Right ventricle myocardium superior (tissue), 1 donor: ENCODE measurements at places on chromosomes 12 and 14.

- DNase-seq, result no peak
These were observed 109.7 kb downstream of the CRADD start for GRCh38 chr12:93786656-93787397.

GRCh38 chr12:108457006-108457733 lies 57.9 kb upstream of the FICD start:
- no peak for DNase-seq

GRCh38 chr12:22828066-22828465 lies 203.1 kb downstream of the ETNK1 start:
- no peak for DNase-seq

DNA sequence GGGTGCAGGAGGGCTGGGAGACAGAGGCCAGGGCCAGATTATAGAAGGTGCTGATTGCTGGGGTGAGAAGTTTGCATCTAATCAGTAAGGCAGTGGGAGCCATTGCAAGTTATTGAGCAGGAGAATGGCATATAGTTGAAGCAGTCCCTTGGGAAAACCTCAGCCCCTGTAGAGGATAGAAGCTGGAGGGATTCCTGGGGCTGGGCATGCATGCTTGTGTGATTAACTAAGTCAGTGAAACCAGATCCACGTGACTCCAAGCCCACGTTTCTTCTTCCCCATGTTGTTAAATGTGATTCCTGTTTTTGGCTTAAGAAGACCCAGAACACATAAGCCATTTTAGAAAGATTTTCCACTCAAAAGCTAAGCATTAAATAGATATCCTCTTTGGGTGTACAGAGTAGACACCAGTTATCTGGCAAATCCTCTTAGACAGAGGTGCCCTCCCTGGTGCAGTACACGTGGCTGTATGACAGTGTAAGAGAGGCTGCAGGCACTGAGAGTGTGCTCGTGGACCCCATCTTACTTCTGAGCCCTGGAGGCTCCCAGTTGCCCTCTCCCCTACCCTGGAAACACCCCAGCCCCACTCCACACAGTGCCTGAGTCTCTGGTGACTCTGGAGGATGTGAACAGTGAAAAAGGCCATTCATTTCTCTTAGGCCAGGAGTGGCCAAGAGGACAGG lies 3.2 kb downstream of the C14orf132 start:
- no peak for DNase-seq

DNA sequence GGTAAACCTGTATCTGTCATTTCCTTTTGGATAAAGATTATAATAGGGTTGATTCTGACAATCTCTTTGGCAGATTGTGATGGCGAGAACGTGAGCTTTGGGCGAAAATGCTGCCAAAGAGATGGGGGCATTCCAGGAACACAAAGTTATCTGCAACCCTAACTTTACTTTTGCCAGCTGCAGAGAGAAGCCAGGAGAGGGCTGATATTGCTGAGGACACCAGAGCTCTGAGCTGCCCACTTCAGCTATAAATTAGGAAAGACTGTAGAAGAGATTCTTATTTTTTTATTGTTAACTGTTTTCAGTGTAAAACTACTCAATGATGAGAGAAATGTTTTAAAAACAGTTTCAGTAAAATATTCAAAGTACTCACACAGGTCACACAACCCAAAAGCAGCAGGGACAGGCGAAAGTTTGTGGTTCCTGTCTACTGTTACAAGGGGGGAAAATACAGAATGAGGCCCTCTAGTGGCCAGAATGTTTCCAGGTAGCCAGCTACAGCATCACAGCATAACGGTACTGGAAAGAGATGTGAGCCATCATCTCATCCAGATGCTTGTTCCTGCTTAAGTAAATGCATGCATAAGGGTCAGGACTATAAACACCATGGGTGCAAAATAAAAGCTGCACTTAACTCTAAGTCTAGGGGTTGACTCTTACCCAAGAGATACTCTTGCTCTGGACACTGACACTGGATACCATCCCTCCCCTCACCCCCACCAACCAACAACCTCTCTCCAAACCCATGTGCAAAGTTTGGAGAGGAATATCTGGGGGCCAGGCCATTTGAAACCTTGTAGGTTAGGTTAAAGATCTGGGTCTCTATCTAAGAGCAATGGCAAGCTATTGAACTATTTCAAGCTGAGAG lies 498.4 kb downstream of the RMST start:
- no peak for DNase-seq

- no peak for DNase-seq
These were observed at the start of gene IFNG for GRCh38 chr12:68159681-68160304. IFNG (minus strand) TSS chr12:68159740; CDS start chr12:68159615, 125 bp downstream.

DNA sequence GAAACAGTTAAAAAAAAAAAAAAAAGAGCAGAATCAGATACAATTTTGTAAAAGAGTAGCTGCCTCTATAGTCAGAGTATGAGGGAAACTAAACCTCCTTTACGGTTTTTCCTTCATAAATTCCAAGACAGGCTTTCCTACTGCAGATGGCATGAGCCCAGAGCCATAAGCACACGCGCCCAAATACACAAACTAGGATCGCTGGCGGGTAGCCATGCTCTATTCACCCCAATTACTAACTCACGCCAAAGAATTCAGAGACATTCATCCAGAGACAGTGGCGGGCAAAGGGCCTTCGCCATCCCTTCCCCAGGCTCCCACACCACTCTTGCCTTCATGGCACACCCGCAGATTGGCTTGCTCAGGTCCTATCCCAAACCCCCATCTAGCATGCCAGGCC lies 48.2 kb downstream of the MOK start:
- no peak for DNase-seq

DNA sequence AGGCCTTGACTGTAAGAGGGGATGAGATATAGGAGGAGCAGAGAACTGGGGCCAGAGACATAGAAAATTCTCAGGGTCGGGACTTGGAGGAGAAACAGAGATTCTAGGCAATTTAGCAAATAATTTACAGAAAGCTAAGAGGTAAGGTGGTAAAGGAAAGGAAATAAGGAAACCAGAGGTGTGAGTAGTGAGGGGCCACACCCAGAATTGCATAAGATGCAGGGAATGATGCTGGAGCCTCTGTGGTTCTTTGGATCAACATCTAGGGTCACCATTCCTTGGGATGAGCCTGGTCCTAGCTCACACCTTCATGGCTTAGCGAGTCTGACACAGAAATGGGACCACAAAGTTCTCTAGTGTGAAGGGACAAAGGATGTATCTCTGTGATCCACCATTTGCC lies 949 bp upstream of the SDR9C7 start:
- no peak for DNase-seq

DNA sequence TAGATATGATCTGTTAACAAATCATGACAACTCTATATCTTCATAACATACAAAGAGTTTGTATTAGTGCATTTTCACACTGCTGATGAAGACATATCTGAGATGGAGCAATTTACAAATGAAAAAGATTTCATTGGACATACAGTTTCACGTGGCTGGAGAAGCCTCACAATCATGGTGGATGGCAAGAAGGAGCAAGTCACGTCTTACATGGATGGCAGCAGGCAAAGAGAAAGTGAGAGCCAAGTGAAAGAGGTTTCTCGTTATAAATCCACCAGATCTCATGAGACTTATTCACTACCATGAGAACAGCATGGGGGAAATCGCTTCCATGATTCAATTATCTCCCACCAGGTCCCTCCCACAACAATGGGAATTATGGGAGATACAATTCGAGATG lies 157.6 kb downstream of the DUSP6 start:
- DNase-seq, result no peak

DNA sequence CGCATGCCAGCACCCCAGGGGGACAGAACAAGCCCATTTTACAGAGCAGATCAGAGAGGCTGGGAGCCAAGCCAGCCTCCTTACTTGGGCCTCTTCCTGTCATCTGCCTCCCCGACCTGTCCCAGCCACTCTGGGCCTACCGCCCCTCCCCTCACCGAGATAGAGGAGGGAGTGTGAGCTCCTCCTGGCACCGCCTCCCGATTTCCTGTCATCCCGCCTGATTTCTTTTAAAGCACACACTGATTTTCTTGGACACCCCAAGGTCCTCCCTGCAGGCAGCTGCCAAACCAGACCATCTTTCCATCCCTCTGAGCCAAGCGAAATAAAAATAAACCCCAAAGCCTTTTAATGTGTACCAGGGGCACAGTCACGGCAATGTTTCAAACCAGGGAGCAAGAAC lies 108.4 kb downstream of the RFLNA start:
- DNase-seq, result no peak

DNA sequence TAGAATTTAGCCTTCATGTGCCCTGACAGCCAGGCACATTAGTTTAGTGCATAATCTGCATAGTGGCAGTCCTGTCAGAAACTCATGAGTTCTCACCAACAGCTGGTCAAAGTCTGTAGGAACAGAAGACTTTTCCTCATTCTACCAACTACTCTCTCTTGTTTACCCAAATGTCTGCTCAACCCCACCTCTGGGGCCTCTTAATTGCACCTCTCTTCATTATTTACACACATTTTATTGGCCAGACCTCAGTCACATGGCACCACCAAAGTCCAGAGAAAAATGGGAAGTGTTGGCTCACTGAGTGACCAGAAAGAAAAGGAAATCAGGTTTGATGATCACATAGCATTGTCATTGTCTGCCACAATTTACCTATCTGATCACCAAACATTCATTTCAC lies 114.6 kb upstream of the PLXNC1 start:
- no peak for DNase-seq

- DNase-seq, result no peak
These were observed 10.4 kb upstream of the NRIP2 start for GRCh38 chr12:2845280-2845679.

DNA sequence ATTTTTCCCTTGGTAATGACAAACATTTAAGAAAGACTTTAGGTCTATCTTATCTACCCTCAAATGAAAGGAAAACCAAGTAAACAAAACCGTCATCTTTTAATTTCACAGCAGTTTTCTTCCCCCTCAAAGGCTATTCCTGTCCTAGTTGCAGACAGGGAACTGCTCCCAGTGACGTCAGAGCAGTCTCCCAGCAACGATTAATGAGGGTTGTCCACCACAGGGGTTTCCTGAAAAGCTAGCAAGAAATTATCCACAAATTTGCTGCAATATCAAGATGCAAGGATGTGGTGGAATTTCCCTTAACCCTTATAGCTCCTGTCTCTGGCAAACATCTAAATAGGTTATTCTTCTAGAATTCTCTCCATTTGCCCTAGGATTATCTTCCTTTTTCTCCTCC lies 89.1 kb upstream of the STAC3 start:
- peak; percentile 57 for DNase-seq

DNA sequence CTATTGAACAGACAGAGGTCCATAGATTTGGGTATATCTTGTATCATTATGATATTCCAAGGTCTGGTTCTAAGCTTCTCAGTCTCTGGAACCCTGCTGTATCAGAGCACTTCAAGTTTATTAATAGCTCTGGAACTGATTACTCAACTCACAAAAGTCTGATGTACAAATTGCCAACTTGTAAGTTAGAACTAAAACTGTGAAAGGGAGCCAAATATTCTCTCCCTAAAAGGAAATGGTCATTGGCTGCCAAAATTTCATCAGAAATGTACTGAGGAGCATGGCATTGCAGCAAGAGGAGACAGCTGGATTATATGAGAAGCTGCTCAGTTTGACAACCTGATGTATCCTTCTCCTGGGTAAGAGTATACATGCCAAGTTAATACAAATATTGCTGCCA lies 828.8 kb upstream of the SEL1L start:
- no peak for DNase-seq
